ENCODE measurements at places on chromosomes 1 and 21.

DNA sequence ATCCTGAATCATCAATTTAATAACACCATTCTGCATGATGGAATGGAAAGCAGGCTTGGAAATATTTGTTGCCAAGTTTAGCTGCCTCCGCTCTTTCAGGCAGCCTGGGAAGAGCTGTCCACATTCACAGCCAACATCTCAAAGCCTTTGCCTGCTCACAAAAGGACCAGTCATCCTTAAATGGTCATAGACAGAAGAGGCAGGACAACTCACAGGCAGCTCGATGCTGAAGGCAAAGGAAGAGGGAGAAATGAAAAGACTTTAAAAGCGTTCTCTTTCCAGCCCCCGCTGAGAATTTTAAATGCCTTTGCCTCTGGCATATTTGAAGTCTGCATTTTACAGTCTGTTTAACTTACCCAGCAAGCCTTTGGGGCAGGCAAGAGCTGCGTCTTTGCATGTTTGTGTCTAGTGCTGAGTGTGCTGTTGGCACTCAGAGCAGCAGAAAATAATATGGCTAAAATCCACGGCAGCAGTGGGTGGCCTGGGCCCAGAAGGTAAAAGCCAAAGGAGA lies 68.9 kb downstream of the NMNAT2 start:
- no peak for DNase-seq

- no peak for DNase-seq
These were observed 20.4 kb downstream of the TEX35 start for GRCh38 chr1:178533121-178533946.

- DNase-seq: no peak
These were observed 116.1 kb upstream of the DPT start for GRCh38 chr1:168845140-168845539.

DNA sequence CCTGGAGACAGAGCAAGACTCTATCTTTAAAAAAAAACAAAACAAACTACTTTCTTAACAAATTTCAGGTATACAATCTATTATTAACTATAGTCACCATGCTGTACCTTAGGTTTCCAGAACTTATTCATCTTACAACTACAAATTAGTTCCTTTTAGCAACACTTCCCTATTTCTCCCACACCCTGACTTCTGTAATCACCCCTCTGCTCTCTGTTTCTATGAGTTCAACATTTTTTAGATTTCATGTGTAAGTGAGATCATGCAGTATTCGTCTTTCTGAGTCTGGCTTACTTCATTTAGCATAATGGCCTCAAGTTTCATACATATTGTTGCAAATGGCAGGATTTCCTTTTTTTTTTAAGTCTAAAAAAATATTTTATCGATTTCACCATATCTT lies 77.9 kb upstream of the LPGAT1 start:
- DNase-seq: no peak

DNA sequence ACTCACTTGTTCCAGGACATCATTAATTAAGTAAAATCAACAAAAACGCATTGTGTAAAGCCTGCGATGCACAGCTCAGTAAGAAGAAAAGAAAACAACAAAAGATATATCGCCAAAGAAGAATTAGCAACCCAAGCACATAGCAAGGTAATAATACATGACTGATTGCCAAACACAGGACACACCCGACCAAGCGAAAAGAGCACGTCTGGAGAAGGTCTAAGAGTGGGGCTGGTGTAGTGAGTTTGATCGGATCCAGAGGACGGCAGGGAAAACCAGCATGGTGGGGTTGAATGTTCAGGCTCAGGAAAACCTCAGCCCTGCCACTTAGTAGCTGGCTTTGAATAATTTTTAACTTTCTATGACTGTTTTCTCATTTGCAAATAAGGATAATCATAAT lies 69.8 kb downstream of the JAK1 start:
- DNase-seq: no peak
